ENCODE measurements at places on chromosomes 4 and X.

DNA sequence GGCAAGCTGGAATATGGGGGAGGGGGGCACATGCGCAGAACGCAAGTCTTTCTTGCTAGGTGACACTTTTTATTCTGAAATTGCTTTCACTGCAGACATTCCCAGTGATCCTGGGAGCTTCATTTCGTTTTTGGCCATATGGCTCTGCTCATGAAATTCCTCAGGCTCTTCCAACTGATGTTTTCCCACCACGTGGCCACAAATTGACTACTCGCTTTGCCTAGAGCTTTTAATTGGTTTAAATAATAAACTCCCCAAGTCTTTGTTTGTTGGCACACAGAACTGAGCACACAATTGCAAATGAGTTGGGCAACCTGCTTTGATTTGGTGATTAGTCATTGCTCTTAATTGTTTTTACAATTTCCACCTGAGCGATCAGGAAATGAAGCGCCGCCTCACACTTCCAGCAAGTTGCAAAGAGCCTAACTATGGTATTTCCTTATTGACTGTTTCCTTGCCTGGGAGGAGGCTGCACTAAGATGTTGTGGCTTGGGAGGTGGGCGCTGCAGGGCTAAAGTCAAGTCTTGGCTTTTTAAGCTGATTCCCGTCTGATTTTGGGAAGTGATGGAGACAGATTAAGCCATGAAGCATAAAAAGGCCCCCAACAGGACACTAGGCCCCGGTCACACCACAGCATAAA is 282.5 kb downstream of the ZIC3 start:
- no peak for DNase-seq

DNA sequence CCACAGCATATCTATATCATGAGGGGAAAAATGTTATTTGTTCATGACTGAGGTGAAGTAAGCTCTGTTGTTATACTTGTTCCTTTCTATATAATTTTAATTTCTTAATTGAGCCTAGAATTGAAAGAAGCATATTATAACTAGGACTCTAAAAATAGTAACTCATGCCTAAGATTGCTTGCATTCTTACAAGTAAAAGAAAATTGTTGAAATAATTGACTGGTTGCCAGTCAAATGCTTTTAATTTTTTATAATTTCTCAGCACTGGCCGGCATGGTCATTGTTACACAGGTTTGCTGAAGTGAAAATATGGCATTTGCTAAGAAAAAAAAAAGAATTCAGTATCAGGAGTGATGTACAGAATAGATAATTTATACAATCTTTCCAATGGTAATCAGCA is 104.8 kb downstream of the GASK1B start:
- DNase-seq: no peak

DNA sequence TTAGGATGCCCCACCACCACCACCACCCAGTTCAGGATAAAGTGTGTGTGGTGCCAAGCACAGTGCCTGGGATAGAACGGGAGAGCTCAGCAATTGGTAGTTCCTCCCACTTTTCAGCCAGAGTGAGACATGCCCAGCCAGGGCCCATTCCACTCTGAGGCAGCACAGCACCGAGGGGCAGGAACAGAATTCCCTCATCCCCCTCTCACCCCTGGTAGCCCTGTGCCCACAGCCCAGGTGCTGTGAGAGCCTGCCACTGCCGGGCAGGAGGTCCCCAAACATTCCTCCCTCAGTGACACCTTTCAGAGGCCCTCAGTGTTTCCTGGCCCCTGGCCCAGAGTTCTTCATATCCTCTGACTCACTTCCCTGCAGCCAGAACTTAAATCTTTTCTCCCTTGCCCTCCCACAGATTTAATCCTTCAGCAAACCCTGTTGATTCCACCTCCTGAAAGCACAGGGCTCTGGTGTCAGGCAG is 8.1 kb downstream of the RIPPLY1 start:
- DNase-seq: no peak

- no peak for DNase-seq
Measured at GRCh38 chr4:17567271-17567670, 9.7 kb upstream of the LAP3 start.

GRCh38 chr4:108078024-108078733 is 88.5 kb downstream of the HADH start:
- DNase-seq: no peak

- no peak for DNase-seq
Measured at GRCh38 chr4:154044108-154044531, 255.2 kb upstream of the SFRP2 start.

DNA sequence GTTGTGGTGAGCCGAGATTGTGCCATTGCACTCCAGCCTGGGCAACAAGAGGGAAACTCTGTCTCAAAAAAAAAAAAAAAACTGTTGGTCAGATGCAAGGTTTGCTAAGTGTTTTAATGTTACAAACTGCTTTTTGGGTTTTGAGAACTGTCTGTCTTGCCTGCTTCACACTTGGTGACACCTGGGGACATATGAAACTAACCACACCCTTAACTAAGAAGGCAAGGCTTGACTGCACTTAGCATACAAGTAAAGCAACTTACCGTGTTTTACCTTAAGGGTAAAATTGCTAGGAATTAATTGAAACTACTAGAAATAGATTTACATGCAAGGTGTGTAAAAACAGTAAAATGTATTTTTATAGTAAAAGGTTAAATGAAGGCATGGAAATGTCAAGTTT is 180.4 kb downstream of the OR13H1 start:
- DNase-seq: no peak

GRCh38 chr4:16692046-16692445 is 206.4 kb downstream of the LDB2 start:
- no peak for DNase-seq

DNA sequence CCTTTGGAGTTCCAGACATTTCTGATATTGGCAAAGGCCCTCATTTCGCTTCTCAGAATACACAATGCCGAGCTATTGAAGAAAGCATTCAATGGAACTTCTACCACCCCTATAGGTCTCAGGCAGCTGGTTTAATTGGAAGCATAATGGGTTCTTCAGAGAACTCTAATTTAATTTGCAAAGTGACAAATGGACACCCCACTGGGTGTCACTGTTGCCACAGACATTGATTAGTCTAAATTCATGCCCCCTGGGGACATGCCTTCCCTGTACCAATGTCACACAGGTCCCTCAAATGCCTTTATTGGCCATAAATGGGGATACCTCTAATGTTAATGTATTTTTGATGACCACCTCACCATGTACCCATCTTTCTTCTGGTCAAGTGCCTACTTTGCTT is 22.9 kb upstream of the TMEM255A start:
- DNase-seq: peak; percentile 33

- DNase-seq: no peak
Measured at GRCh38 chrX:439241-439640, 52.5 kb upstream of the PPP2R3B start.

- no peak for DNase-seq
Measured at GRCh38 chrX:40147971-40148370, 50.2 kb upstream of the BCOR start.

- no peak for DNase-seq
Measured at GRCh38 chr4:109296527-109296926, 5.9 kb downstream of the COL25A1 start.

GRCh38 chr4:71006203-71006907 is 12.9 kb downstream of the DCK start:
- no peak for DNase-seq

- DNase-seq: no peak
Measured at GRCh38 chrX:5528057-5528456, 700.6 kb downstream of the NLGN4X start.

DNA sequence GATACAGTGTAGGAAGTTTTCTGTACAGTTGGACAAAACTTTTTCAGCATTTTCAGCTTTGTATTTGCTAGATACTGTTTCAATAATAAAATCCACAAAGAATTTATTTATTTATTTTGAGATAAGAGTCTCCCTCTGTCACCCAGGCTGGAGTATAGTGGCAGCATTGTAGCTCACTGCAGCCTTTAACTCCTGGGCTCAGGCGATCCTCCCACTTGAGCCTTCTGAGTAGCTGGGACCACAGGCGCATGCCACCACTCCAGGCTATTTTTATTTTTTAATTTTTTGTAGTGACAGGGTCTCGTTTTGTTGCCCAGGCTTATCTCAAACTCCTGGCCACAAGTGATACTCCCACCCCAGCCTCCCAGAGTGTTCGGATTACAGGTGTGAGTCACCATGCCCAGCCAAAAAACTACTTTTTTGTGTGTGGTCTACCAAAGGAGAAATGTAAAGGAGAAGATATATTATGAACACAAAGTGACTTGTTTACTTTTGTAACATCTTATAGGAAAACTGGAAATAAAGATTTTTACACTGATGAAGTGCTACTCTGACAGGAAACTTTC is 13.0 kb upstream of the SOWAHD start:
- DNase-seq: no peak

DNA sequence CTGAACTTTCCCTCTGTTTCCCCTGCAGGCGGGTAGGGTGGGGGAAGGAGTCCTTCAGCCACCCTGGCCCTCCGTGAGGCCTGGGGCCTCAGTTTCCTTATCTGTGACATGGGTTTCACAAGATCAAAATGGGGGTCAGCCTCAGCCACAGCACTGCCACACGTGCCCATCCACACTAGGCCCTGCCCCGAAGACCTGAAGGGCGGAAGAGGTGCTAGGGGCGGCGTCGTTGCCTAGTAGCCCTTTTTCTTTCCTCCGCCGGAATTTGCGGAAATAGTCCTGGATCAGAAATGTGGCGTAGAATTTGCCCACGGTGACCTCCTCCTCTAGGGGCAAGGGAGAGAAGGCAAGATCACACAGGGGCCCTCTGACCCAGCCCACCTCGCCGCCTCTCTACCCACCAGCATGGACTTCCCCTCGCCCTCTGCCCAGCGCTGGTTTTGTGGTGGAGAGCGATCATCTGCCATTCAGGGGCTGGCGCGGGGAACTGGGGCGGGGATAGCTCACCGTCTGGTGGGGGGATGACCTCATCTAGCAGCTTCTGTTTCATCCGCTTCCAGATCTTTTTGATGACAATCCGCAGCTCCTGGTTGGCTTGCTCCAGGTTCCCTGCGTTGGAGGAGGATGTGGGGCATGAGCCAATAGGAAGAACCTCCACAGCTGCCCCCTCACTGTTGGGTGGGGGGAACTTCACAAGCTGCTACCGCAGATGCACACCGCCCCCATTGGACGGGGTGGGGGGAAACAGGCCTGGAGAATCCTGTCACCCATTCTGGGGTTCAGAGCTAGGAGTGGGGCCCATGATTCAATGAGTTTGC is 9.7 kb upstream of the SYP start:
- no peak for DNase-seq

GRCh38 chr4:149911354-149911753 is 95.7 kb upstream of the IQCM start:
- no peak for DNase-seq

- DNase-seq: no peak
Measured at GRCh38 chrX:112803060-112803459, 37.6 kb downstream of the AMOT start.

DNA sequence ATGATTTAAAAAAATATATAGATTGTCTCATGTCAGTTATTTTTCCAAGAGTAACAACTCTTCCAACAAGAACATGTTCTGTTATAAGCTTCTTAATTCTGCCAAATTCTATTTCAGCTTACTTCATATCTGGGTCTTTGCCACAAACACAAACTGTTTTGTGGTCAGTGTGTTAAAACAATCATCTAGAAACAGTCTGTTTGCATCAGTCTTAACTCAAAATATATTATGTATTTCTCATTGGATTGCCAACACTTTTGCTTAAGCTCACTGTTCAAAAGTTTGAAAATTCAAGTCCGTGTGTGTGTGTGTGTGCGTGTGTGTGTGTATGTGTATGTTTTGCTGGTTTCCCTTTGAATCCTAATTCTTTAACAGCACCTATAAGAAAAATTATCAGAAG is 752.3 kb upstream of the NDST4 start:
- DNase-seq: no peak

DNA sequence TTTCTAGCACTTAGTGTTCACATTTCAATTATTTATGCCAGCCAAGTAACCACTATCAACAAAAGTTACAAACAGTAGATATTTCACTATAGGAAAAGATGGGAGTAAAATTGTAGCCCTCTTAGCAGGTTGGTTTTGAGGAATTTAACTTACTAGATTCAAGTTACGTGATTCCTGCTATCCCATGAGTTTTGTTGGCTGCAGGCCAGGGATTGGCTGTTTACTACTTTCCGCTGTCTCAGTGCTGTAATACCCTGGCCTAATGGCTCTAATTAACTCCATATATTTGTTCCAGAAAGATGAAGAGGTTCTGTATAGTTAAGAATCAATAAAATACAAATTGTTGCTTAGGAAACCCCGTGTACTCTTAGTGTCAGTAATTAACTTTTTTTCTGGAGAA is 55.5 kb upstream of the MAGED1 start:
- DNase-seq: peak; percentile 24

DNA sequence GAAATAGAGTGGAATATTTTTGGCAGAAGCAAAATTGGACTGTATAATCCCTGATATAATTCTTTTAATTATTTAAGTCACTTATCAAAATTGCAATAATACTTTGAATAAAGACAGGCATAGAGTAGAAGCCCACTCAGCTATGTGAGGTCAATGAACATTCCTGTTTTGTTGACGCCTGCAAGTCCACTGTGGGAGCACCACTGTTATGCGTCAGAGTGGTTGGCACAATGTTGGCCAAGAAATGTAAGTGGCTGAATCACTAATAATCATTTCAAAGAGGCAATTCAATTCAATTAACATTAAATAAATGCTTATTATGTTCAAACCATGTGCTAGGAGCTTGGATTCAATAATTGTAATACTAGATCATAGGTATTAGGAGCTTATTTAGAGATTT is 221.0 kb downstream of the SPCS3 start:
- no peak for DNase-seq

DNA sequence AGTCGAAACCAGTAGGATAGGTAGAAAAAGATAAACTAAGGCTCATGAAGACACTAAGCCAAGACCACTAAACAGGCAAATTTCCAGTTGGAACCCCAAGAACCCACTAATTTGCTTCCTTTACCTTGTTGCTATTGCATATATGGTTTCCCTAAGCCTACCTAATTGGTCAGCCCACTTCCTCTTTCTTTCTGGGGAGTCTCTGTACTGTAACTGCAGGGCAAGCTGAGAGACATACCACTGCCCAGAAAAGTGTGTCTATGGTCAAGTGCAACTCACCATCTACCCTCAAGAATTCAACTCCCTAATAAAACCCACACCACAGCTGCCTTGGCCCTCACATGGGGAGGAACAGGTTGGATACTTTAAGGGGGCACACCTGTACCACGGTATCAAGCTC is 28.6 kb downstream of the IDS start:
- no peak for DNase-seq

DNA sequence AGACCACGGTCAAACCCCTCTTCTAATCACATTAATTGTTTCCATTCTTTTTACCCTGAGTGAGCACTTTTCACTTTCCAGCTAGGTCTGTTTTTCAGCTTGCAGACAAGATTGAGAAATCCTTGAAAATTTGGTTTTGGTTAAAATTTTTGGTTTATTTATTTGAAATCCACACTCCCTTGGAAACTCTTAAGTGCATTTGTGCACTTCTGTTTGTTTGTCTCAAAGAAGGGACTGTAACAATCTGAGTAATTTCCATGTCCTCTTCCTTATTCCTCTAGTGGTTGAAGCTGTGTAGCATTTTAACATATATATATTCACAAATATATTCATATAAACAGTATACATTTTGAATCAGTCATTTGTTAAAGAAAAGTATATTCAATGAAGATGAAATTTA is 333.3 kb downstream of the ANK2 start:
- no peak for DNase-seq

- DNase-seq: no peak
Measured at GRCh38 chr4:95599777-95600400, 51.1 kb upstream of the UNC5C start.

GRCh38 chrX:49221868-49222267 is 11.3 kb downstream of the CACNA1F start:
- no peak for DNase-seq

All from D341Med (cell line).